ENCODE measurements at places on chromosomes 4 and X. TPM values are rescaled to one million over a fixed set of nuclear protein-coding genes. Genes with fewer than 3 reads are reported as not detected.

DNA sequence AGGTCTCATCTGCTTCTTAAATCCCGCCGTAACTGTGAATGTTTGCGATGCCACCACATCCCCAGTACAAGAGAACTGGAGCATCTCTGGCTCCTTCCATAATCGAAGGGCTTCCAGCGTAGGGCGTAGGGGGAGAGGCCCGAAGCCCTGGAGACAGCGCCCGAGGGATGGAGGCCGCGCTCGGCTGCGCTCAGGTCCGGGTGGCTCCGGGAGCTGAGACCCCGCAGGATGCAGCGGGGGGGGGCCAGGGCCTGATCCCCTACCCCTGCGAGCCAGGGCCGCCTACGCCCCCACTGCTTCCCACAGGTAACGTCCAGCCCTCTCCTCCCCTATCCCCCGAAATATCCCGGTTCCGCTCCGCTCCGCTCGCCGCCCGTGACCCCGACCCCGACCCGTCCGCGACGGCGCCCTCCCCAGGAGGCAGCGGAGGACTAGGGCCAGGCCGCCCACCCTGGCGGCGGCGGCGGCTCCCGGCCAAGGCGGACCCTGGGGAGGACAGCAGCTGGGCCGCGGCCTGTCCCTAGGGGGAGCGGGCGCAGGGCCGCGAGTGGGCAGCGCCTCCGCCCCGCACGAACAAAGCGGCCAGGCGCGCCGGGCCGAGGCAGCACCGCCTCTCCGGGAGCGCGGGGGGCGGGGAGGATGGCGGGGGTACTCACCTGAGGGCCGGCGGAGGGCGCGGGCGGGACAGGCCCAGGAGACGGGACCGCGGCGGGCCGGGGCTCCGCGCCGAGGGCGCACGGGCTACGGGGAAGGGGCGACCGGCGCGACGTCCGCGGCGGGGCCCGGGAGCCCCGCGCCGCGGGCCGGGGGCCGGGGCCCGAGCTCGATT, 723 bp downstream of the WDFY3 start:
- peak; percentile 55 for DNase-seq

DNA sequence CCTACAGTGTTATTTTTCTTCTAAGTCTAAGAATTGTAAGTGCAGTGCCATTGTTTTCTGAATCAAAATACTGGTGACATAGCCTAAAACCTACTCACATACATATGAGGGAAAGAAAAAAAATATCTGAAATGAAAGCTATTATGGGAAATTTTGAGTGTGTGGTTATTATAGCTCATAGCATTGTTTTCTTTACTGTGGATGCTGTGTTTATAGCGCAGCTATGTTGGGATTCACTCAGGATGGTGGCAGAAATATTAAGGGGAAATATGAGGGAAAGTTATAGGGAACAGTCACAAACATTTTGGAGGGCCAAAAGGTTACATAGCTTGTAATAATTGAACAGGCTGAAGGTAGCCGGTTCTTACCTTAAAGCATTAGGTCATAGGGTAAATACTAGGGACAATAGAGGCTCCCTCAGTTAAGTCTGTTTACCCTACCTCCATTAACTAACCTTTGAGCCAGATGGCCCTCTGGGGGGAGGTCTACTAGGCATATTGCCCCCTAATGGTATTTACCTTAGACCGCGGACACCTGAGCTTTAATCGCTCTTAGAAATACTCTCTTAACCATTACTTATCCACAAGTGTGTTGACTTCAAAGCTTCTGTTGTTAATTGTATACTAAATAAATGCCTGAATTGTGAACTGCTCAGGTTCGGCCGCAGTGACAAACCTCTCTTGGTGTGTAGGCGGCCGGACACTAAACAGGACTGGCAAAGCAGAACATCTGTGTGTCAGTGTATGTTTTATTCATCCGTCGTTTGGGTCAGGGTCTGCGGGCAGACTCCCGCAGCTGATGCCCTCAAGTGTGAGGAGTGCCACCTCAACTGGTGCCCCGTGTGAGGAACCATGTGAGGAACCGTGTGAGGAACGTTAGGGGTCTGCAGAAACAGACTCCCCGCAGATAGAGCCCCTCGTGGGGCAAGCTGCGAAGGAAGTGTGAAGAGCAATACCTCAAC, 21.3 kb upstream of the SULT1B1 start:
- no peak for DNase-seq

DNA sequence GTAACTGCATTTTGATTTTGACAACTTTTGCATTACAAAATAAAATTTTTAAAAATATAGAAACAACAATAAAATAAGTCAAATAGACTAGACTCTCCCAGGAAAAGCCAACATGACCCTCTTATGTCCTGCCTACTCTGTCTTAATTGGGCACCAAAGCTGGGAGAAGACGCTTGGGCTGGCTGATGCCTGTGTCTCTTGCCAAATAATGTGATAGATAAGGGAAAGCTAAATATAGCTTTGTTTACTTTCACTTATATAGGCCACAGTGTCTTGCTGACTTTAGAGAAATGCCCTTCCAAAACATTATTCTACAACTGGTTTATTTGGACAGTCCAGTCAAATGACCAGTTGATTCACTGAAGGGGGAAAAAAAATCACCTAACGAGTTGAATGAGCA, 54.2 kb downstream of the FMR1NB start:
- no peak for DNase-seq

- no peak for DNase-seq
These were observed 33.9 kb downstream of the NAA11 start for GRCh38 chr4:79292008-79292407.

DNA sequence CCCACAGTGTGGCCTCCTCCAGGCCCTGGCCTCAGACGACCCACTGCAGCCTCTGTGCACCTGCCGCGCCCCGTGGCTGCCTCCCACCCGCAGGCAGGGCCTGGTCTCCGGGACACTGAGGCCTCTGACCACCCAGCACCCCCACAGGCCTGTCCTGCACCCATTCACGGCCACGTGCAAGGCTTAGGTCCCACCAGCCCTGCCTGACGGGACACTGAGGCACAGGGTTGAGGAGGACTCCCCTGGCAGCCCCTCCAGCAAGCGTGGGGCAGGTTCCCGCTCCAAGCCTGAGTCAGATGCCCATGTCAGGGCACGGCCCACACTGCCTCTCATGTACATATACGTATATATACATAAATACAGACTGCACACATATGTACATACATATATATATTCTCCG, 23.5 kb downstream of the NELFA start:
- no peak for DNase-seq

- DNase-seq, result no peak
These were observed 166.5 kb upstream of the PPP1R2C start for GRCh38 chrX:42944381-42944998.

GRCh38 chr4:158192439-158193158, 17.7 kb upstream of the TMEM144 start:
- no peak for DNase-seq

- DNase-seq, result no peak
These were observed 3.3 kb downstream of the COL4A5 start for GRCh38 chrX:108442901-108443464.

GRCh38 chr4:146278986-146279385, 64.6 kb downstream of the REELD1 start:
- no peak for DNase-seq

DNA sequence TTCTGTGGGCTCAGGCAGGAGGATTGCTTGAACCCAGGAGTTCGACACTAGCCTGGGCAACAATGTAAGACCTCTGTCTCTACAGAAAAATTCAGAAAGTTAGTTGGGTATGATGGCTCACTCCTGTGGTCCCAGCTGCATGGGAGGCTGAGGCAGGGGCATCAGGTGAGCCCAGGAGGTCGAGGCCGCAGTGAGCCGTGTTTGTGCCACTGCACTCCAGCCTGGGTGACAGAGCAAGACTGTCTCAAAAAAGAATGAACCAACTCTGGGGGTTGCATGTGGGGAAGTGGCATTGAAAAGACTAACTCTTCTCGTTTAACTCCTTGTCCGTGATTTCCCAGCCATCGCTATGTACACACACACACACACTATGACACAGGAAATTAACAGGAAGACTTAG, 26.9 kb downstream of the ENOPH1 start:
- DNase-seq, result no peak

Gene CCDC160
- total RNA-seq, result 0.97 TPM

Gene HCFC1
- 137 TPM for total RNA-seq

Gene ACOT9
- 73.4 TPM for total RNA-seq

Gene FHDC1
- total RNA-seq, result 19.9 TPM

Gene PAK3
- total RNA-seq, result 7.8 TPM

Gene ADH1A
- not detected for total RNA-seq

Gene RPS6KA6
- total RNA-seq, result 10.5 TPM

Data from H9 (cell line).